ENCODE measurements at places on chromosomes 3 and 15. TPM values are rescaled to one million over a fixed set of nuclear protein-coding genes. Genes with fewer than 3 reads are reported as not detected.

DNA sequence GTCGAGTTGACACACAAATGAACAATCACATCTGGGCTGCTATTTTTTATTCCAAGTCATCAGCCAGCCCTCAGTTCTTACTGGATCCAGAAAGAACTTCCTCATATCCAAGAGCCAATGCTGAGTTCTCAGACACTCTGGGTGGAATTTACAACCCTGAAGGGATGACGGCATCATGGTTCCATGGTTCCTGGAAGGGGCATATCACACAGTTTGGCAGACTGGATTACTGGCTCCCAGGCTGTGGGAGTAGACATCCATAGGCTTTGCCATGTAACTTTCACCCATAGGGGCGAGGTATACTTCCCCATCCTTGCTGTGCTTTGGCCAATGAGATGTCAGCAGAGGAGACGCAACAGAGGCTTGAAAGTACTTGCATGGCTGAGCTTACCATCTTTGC, 26.9 kb upstream of the KBTBD12 start:
- DNase-seq, result no peak

GRCh38 chr3:171313702-171314101, 146.5 kb downstream of the TNIK start:
- no peak for DNase-seq

The BCL2A1 gene
- not detected for total RNA-seq

DNA sequence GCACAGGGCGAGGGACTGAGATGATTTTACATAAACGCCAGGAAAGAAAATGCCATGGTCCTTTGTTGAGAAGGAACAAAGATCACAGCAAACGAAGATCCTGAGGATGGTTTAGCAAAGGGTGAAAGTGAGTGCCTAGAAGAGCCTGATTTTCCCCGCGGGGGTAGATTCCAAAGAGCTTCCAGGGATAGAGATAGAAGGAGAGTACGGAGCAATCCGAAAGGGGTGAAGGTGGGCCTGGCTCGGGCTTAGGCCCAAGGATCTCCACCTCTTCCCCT, 977 bp downstream of the CDC25A start:
- no peak for DNase-seq

The ADCY5 gene
- not detected for total RNA-seq

DNA sequence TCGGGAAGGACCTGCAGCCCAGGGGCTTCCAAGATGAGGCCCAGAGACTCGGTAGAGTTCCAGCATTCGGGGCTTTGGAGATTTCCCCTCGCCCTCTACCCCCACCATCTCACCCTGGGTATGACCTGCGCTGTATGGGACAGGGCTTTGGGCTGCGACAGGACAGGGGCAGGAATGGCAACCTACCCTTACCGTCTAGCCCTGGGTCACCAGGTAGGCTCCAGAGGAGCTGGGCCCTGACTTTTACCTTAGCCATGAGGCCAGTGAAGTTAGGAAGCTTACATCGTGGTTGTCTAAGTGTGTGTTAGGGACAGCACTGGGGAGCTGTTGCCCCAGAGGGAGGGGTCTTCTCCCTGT, 683 bp downstream of the PPM1M start:
- DNase-seq, result no peak

DNA sequence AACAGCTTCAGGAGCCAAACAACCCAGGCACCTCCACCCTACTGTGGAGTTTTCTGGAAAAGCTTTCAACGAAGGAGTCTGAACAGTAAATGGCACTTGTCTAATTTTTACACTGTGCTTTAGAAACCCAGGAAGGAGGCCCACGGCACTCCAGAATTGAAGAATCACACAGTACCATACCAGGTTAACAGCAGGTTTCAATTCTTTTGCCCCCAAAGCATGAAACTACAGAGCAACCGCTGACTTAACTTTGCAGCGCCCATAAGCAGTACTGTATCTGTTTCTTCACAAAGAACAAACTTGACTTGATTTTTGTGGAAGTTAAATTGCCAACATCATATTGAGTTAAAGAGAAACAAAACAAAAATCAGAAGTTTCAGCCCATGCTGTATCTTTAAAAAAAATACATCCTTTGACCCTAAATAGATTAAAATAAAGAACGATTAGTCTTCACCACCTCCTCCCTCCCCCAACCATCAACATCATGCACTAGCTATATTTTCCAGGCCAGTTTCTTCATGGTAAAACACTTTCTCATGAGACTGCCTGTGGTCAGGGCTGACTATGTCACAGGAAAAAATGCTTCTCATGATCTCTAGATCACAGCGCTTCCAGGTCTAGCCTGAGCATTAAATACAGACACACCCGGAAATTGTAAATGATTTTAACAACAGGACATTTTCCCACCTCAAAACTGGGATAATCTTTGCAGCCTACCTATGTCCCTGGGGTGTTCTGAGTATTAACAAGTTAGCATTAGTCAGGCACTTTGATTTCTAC, 456.3 kb downstream of the FOXP1 start:
- DNase-seq, result no peak

The HGD gene
- total RNA-seq, result 1.1 TPM

DNA sequence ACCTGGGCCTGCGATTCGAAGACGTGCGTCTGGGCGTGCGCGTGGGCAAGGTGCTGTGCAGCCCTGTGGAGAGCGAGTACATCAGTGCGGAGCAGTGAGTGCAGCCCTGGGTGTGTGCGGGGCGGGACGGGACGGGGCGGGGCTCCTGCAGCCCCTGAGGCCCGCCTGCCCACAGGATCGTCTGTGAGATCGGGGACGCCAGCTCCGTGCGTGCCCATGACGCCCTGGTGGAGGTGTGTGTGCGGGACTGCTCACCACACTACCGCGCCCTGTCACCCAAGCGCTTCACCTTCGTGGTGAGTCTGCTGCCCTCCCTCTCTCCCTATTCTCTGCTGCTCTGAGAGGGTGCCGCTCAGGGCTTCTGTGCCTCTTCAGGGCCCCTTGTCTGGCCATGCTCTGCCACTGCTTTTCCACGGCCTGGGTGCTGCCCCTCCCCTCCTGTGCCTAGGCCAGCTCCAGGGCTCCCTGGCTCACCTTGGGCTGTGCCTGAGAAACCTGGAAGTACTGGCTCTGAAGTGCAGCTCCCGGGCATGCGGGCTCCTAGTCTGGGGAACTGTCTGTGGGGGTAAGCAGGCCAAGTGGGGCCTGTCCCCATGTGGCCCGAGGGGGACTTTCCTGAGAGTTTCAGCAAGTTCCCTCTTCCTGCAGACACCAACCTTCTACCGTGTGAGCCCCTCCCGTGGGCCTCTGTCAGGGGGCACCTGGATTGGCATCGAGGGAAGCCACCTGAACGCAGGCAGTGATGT, 31.8 kb downstream of the PLXNA1 start:
- DNase-seq, result no peak

The TMCO5A gene
- not detected for total RNA-seq

The GPR149 gene
- not detected for total RNA-seq

The PSTPIP1 gene
- not detected for total RNA-seq

DNA sequence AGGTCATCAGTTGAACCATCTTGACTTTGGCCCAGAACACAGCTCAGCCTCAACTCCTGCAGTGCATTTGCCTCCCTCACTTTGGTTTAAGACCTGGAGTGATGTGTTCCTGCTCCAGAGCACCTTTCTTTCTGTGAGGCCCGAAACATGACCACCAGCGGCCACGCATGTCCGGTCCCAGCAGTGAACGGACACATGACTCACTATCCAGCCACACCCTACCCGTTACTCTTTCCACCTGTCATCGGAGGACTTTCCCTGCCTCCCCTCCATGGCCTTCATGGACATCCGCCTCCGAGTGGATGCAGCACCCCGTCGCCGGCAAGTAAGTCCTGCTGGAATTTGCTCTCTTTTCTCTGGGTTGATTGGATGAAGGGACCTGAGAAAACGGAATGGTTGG, 253.8 kb upstream of the RARB start:
- DNase-seq, result no peak

Measured in glomerular endothelial cell (primary cell).